ENCODE measurements at places on chromosomes 3 and 15. TPM values are rescaled to one million over a fixed set of nuclear protein-coding genes. Genes with fewer than 3 reads are reported as not detected.

Gene SYNPR
- total RNA-seq, result 3.7 TPM

Gene ABHD14A
- total RNA-seq, result 15.5 TPM

- no peak for DNase-seq
These were observed 1266.3 kb downstream of the SI start for GRCh38 chr3:163812006-163812405.

GRCh38 chr3:87109465-87109864 lies 117.6 kb upstream of the CHMP2B start:
- DNase-seq, result no peak

DNA sequence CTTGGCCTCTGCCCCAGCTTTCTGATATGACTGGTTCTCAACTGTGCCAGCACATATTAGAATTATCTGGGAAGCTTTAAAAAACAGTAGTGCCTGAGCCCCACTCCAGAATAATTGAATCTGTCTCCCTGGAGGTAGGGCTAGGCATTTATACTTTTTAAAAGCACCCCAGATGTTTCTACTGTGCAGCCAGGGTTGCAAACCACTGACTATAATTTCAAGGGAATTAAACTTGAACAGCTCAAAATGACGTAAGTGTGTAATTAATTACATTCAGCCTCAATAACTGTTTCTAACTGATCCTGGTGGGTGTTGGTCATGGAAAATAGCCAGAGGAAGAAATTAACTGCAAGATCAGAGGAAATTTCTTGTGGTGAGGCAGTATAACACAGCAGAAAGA lies 4.4 kb upstream of the IRAK2 start:
- no peak for DNase-seq

GRCh38 chr3:52310861-52311575 lies 5.1 kb upstream of the DNAH1 start:
- DNase-seq, result no peak

Data from mesothelial cell of epicardium (in vitro differentiated cells).